Stimulated activated CD4-positive, alpha-beta T cell treated with anti-CD3 and anti-CD28 coated beads, Interleukin-12 subunit alpha, Interleukin-12 subunit beta, amount 100 ng/mL, for 48 hours (primary cell): ENCODE measurements at places on chromosomes 16 and 17.

DNA sequence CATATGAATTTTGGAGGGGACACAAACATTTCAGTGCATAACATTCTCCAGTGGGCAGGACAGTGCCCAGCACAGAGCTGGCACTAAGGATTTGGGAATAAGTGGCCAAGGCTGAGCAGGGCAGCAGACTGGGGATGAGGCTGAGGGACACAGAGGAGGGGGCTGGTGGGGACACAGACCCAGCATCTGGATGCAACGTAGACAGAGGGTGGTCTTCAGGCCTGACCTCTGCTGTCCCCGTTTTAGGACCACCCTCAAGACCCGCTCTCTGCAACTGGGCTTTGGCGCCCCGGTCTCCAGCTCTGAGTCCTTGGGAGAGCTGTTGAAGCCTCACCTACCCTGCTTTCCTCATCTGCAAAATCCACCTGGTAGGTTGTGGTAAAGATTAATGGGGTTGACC, 3.3 kb upstream of the PRSS33 start:
- no peak for DNase-seq

DNA sequence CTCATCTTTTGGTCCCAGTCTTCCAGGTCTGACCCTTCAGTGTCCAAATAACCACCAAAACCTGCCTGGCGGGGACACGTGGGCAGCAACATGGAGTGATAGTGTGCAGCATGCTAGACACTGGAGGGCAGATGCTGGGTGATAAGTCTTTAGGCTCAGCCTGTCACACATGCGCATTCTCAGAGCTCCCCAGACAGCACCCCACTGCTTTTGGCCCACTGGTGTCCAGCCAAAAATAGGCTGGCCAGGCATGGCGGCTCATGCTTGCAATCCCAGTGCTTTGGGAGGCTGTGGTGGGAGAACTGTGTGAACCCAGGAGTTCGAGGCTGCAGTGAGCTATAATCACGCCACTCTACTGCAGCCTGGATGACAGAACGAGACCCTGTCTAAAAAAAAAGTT, 12.3 kb downstream of the GINS2 start:
- DNase-seq, result no peak

DNA sequence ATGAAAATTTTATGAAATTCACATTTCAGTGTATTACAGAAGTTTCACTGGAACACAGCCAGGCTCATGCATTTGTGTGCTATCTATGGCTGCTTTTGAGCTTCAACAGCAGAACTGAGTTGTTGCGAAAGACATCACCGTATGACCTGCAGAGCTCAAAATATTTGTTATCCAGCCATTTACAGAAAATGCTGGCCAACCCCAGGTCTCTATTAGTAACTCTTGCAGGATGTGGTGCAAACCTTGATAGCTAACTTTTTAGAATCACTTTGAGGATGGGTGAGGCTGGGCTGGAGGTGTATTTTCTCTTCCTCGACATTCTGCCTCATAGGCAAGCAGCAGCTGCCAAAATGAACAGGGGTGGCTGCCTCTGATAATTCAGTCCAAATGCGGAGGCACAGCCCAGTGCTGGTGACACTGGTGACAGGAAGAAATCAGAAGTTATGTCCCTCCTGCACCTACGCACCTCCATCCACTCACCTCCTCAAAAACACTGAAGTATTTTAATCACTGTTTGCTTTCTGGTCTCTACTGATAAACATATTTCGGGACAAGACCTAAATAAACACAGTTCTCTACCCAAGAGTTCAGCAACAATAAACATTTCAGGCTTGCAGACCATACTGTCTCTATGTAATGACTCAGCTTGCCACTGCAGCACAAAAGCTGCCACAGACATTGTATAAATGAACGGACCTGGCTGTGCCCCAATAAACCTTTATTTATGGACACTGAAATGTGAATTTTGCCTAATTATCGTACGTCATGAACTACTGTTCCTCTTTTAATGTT, 28.5 kb downstream of the ARHGAP17 start:
- no peak for DNase-seq

DNA sequence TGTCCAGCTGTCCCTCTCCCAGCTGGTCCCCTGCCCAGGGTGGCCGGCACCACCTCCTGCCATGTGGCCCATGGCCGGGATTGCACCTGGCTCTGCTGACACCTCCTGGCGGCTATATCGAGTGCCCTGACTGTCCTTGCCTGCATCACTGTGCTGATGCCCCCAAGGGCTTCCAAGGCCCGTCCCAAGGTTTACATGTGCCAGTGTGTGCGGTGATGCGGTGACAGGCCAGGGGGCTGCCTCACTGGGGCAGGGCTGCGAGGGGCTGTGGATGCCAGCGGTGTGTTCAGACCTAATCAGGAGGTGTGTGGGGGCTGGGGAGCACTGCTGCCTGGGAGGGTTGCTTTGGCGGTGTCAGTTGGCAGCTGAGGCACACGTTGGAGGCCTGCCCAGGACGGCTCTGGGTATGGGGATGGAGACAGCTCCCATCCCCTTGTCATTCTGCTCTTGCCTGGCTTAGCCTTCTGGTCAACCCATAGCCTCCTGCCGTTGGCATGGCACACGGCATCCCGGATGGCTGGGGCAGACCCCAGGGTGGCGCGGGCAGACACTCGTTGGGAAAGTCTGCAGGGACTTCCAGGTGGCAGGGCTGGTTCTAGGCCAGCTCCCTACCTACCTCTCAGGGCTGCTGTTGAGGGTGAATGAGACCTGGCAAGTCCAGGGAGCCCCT, 5.5 kb downstream of the MAP2K3 start:
- DNase-seq, result no peak

DNA sequence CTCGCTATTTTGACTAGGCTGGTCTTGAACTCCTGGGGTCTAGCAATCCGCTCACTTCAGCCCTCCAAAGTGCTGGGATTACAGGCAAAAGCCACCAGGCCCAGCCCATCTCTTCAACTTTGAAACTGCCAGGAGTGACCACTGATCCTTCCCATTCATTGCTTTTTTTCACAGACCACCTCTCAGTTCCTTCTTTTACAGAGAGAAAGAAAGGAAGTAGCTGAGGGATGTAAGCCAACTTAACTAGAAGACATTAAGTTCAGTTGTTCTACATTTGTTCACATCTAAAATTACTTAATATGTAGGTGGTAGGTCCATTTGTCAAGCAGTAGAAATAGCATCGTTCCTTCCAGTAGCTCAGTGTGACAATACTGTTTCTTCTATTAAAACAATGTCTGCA, 219.8 kb downstream of the STX8 start:
- DNase-seq, result no peak
